NCI-H187 treated with DMSO at 0.1 percent for 48 hours (cell line): ENCODE measurements at places on chromosomes 5 and 9.

- DNase-seq = no peak
Observed at GRCh38 chr5:156934450-156935211, 28.4 kb downstream of the TIMD4 start.

DNA sequence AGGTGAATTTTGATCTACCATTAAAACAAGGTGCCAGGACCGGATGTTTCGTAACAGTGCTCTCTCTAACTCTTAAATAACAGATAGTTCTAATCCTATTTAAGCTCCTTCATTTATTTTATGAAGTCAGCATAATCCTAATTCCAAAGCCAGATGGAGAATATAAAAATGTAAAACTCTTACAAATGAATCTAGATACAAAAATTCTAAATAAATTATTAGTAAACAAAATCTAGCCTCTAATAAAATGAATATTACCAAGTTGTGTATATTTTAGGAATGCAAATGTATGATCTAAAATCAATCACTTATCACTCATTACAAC lies 32.4 kb upstream of the IL33 start:
- peak; percentile 7 for DNase-seq

DNA sequence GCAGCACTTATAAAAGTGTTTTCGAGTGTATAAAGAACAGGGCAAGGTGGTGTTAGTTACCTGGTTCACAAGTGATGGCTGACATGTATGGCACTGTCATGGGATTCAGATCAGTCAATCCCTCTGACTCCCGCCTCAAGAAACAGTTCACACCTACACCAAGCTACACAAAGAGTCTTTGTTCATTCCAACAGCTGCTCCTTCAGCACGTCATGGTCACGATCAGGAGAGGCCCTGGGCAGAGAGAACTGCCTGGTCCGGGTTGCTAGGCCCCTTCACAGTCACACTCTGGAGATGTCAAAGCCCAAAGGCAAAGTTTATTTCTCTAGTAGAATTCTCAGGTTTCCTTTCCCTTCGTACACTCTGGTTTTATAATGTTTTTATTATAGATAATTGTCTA lies 426.7 kb downstream of the ZSWIM6 start:
- DNase-seq = no peak

DNA sequence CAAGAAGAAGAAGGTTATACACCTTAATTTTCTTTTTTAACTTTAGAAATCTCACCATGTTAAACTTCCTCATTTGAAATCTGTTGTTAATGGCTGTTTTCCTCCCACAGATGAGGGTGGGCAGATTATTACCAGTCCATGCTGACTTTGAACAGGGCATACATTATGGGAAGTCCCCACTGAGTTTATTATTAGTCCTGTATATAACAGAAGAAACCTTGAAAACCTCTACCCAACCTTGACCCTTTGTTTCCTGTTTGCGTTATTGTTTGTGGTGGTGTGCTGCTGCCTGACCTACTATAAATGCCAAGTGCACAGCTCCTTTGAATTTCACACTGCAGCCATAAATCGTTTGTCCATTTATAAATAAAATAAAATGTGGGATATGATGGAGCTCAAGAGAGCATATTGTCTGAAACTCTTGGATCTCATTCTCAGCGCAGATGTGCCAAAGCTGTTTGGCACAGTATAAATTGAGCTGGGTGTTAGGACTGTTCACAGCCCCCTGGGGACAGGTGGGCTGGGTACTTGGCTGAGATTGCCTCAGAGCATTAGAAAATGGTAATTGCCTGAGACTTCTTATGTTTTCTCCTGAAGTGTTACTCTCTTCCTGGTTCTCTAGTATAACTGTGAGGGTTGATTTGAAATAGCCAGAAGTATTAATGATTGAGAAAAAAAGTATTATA lies 139.6 kb downstream of the SPATA31D1 start:
- DNase-seq = no peak

DNA sequence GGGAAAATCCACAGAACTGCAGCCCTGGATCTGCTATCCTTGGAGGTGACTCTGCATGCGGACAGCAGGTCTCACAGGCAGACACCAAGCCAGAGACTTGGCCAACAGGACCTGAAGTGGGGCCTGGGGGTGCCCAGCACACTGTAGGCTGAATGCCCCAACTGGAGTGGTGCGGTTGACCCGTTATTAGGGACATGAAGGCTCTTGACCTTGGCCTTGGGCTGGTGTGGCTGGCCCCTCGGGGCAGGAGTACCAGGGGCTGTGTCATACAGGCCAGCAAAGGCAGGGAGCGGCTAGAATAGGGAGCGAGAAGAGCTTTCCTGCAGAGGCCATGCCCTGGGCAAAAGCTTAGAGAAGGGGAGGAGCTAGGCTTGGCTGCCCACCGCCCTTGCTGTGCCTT lies 153.2 kb upstream of the MVB12B start:
- DNase-seq = no peak

- DNase-seq = no peak
Observed at GRCh38 chr5:32461441-32462120, 17.0 kb upstream of the ZFR start.

DNA sequence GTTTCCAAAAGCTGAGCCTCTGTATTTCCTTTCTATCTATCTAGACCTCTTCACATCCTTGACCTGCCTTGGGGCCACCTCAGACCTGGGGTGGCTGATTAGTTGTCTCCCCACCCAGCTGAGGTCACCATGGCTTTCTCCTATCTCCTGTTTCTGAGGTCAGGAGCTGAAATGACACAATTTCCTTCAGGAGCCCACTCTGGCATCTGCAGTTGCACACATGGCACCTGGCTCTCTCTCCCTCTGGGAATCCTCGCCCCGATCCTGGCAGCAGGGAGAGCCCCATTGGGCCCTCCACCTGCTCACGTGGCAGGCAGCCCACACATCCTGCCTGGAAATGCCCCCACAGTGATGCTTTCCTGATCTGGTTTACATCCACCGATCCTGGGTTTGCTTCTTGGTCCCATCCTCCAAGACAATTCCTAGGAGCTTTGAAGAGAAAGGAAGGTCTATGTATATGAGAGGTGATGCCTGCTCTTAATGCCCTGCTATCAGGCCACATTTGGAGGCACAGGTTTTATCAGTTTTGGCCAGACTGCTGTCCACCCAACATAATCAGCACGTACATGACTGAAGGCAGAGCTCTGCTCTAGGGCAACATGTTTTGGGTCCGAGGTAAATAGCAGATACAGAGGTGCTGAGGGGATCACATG lies 53.7 kb downstream of the MARCHF3 start:
- no peak for DNase-seq

DNA sequence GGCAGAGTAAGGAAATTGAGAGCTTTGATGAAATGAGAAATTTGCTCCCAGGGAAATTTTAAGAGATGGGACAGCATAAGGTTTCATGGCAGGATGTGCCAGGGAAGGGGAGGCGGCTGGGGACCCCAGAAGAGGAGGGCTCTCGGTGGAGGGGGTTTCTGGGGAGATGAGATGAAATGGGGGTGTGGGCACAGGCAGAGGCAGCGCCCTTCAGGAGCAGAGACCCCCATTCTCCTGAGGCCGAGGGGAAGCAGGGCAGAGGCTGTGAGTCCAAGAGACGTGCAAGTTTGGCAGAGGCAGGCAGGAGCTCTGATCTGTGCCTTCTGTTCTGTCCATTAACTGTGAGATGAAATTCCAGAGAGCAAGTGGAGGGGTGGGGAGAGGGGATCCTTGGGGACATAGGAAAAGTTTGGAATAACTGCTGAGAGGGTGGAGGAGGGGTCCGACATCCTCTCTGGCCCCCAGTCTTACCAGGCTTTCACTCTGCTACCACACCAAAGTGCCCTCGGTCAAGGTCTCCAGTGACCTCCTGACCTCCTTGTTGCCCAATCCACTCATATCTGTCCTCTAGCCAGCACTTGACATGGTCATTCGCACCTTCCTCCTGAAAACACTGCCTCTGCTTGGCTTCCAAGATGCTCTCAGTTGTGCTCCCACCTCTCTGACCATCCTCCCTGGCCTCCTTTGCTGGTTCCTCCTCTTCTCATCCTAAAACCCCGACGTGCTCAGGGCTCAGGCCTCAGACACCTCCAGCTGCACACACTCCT lies 108.1 kb upstream of the MVB12B start:
- DNase-seq = no peak

GRCh38 chr9:16361939-16362338 lies 508.5 kb downstream of the BNC2 start:
- no peak for DNase-seq
